Breast epithelium (tissue), 4 donors: ENCODE measurements at places on chromosomes 11 and 22.
A peak's percentile ranks its signal among the peaks of the same experiment; 100 is the strongest.

- no peak for DNase-seq
Observed at GRCh38 chr11:1227551-1228100, 4.8 kb downstream of the MUC5B start.

DNA sequence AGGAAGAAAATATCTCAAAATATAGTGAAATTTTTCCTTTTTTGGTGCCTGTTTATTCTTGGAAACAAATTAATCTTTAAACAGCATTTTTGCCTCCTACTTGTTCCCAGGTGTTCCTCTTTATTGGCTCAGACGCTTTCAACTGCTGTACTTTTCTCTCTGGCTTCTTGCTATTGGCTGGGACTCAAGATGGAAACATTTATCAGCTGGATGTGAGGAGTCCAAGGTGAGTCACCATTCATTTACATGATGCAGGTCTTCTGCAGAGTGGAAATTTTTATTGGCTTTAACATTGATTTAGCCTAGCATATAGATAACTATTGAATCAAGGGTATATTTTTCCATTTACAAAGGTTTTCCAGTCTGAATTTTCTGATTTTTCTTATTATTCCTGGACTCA is 34.4 kb upstream of the DNAJB13 start:
- no peak for DNase-seq

- no peak for DNase-seq
Observed at GRCh38 chr11:38153985-38154384, 1555.9 kb upstream of the RAG2 start.

DNA sequence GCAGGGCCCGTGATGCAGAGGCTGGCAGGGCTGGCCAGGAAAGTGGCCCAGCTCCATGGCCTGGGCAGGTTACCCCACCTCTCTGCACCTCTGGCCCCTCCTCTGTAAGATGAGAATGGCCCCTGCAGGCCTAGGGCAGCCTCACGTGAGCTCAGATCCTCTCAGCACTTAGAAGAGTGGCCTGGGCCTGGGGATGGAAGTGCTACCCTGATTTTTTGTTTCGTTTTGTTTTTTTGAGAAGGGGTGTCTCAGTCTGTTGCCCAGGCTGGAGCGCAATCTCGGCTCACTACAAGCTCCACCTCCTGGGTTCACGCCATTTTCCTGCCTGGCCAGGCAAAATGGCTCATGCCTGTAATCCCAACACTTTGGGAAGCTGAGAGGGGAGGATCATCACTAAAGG is 982 bp downstream of the APOBEC3H start:
- no peak for DNase-seq

DNA sequence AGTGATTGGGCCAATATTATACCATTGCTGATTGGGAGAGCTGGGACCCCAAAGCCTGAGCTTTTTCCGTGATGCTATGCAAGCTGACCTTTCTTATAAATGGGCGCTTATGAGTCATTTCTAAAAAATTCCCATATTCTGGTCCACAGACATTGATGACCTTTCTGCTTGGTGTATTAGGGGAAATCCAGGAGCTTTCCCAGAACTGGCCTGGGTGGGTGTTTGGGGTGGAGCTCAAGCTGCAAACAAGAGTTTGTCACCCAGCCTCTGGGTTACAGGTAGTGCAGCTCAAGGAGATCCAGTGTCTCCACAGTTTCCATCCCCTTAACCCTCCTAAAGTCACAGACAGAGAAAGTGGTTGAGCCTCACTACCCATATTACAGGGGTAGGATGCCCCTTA is 67.7 kb downstream of the CCDC81 start:
- DNase-seq: no peak

DNA sequence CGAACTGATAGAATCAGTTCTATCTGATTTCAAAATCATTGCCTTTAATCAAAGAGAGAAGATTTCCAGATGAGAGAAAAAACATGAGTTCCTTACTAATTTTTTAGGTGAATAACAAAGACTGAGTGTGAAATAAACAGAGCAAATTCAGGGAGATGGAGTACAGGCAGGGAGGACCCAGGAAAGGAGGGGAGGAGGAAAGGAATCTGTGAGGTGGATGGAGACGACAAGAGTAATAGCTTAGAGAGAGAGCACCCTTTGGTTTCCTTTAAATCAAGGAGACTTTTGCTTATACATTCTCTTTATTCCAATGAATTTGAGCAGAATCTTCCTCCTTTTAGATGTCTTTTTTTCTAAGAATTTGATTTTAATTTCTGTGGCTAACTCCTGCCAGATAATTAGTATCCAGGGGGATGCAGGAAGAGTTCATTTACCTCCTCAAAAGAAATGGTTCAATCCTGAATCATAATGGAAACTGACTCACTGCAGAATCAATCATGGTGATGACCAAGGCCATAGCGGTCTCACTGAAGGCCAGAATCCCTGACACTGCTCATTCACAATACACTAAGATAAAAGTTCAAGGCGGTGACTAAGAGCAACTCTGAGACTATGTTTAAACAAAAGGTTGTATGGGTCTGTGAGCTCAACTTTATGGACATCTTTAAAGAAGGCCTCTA is 234.0 kb upstream of the ZC3H12C start:
- DNase-seq: no peak

GRCh38 chr11:10528121-10528520 is 12.9 kb downstream of the RNF141 start:
- DNase-seq: no peak

DNA sequence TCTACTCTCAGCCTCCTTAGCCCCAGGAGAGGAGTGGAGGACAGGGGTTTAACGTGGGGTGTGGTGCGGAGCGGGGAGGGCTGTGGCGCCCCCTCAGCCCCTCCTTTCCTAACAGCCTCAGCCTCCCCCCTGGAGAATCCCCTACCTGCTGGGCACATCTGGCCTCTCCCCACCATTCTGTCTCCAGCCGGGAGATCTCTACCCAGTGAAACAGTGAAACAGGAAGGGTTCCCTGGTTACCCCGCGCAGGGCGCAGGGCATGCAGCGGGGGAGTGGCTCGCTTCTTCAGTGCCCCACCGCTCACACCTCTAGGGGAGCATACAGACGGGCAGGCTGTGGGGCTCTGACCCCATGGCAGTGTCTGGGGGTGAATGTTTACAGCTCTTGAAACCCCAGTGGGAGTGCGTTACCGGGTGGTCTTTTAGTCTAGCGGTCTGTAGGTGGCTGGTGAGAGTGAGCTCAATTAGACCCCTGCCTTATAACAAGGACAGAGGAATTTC is 54.7 kb upstream of the CCDC188 start:
- DNase-seq: no peak

DNA sequence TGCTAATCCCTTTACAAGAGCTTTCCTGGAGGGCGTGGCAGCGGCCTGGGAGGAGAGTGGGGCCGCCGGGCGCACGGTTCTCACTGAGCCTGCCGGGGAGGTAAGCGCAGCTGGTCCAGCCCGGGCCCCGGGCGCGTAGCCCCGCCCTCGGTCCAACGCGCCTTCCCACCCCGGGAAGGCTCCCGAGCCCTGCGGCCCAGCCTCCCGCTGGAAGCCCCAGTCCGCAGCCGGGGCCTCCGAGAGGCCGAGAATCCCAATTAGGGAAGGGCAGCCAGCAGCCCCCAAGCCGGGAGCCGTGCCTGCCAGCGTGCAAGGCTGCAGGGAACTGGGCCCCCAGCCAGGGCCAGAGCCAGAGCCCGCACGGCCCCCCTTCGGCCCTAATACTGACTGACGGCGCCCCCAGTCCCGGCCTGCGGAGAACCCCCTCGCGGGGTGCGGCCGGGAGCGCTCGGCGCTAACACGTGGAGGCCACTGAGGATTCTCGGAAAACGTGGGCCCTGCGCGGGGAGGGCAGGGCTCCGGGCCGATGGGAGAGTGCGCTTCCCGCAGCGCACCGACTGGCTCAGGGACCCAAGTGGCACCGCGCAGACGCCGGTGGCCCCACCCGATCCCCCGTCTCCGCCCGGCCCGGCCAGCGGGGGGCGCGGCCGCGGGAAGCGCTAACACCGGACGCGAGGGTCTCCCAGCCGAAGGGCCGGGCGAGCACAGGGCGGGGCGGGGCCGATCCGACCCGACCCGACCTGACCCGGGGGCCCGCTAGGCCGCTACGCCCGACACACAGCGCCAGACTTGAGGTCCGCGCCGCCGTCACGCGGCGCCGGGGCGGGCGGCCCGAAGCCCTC is 5.7 kb downstream of the ZFTA start:
- DNase-seq: no peak

DNA sequence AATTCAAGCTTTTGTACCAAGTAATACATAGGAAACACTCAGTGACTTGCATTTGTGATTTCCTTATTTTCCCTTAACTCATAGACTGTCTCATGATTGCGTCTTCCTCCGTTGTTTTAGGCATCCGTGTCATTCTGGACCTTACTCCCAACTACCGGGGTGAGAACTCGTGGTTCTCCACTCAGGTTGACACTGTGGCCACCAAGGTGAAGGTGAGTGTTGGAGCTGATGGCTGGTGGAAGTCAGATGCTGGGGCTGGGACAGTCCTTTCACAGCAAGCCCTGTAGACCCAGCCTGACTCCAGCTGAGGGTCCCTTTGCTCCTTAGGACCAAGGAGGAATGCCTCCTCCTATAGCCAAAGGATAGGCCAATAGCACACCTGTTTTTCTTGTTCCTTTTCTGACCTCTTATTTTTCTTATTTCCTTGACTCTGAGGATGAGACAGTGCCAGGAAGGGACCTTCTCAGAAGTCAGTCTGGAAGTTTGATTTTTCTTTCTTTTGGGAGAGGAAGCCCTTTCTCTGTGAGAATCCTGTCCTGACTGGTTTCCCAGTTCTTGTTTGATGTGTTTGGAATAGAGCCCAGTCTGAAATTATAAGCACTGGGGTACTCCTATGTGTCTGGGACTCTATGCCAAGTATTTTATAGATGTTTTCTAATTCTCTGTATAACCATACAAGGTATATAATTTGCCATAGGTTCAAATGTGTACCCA is 2.2 kb downstream of the SLC3A2 start:
- DNase-seq: no peak

- DNase-seq: no peak
Observed at GRCh38 chr11:27187075-27187847, 146.6 kb downstream of the BBOX1 start.

- no peak for DNase-seq
Observed at GRCh38 chr22:42642806-42643633, 2.6 kb upstream of the ATP5MGL start.

GRCh38 chr11:116030697-116031331 is 526.6 kb upstream of the CADM1 start:
- no peak for DNase-seq

GRCh38 chr11:2302306-2302895 is 588 bp downstream of the TSPAN32 start:
- peak; percentile 49 for DNase-seq

DNA sequence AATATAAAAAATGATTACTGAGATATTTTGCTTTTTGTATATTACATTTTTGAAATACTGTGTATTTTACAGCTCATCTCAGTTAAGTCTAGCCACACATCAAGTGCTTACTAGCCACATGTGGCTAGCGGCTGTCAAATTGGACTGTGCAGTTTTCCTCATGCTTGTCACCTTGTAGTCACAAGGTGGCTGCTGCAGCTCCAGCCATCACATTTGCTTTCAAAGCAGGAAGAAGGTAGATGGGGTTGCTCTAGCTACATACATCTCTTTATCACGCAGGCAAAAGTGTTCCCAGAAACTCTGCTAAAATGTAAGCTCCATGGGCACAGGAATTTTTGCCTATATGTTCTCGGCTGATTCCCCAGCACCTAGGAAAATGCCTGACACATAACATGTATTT is 61.5 kb downstream of the MICAL2 start:
- no peak for DNase-seq

DNA sequence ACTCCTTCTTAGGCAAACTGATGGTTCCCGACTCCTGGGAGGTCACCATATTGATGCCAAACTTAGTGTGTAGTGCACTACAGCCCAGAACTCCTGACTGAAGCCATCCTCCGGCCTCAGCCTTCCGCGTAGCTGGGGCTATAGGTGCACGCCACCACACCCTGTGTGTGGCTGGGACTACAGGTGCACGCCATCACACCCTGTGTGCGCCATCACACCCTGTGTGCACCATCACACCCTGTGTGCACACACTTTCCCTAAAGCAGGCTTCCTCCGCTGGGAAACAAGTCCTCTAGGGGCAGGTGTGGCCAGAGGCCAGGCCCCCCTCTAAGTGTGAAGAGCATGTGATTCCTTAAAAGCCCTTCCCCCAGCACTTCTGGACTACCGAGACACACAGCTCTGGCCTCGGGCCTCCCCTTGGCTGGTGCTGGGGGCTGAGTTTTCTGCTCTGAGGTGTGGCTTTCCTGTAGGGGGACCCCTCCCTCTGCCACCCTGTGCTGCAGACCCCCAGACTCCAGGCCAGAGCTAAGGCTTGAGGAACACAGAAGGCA is 81.7 kb downstream of the BCR start:
- no peak for DNase-seq

DNA sequence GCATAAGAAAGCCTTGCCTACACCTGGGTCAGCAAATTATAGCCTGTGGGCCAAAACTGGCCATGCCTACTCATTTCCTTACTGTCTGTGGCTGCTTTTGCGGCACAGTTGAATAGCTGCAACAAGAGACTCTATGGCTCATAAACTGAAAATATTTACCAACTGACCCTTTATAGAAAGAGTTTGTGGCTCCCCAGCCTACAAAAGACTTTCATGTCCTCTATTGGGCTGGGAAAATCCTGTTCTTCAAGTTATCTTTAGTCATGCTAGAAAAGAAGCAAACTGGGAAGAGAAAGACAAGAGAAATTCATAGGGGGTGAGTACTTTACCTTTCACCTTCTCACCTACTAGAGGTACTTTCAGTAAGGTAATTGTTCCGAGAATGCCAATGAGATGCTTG is 175.1 kb downstream of the SWAP70 start:
- DNase-seq: no peak

- no peak for DNase-seq
Observed at GRCh38 chr11:121645001-121645400, 192.2 kb upstream of the SORL1-AS1 start.
